HEK293T (cell line): ENCODE measurements at places on chromosomes 5 and 9.

GRCh38 chr5:151019331-151019730, 1.1 kb upstream of the GPX3 start:
- no peak for DNase-seq

- DNase-seq, result no peak
These were observed 5.4 kb upstream of the FOXB2 start for GRCh38 chr9:77013932-77014596.

GRCh38 chr9:74358959-74359358, 138.2 kb upstream of the RORB start:
- DNase-seq, result no peak

GRCh38 chr5:170342153-170342725, 44.7 kb upstream of the LCP2 start:
- no peak for DNase-seq

GRCh38 chr5:55533521-55534435, 986 bp downstream of the PLPP1 start:
- peak; percentile 57 for DNase-seq

DNA sequence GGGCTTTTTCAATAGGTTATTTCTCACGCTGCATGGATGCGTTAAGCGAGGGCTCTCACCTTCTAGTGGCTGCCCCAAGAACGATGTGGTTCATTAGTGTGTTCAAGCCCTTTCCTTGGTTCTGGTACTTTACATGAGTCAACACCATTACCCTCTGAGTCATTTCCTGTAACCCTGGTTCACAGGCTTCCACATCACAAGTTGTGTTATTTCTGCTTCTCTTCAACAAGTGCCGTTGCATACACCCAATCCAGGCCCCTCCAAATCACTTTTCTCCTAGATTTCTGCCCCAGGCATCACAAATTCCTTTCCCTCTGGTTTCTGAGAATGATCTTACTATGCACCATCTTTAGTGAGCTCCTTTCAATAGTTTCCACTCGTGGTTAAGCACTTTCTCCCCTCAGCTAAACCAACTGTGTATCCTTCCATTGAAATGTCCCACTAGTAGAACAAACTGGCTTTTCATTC, 69.5 kb upstream of the RAD23B start:
- DNase-seq, result no peak

GRCh38 chr5:111116550-111116949, 24.4 kb downstream of the WDR36 start:
- no peak for DNase-seq

DNA sequence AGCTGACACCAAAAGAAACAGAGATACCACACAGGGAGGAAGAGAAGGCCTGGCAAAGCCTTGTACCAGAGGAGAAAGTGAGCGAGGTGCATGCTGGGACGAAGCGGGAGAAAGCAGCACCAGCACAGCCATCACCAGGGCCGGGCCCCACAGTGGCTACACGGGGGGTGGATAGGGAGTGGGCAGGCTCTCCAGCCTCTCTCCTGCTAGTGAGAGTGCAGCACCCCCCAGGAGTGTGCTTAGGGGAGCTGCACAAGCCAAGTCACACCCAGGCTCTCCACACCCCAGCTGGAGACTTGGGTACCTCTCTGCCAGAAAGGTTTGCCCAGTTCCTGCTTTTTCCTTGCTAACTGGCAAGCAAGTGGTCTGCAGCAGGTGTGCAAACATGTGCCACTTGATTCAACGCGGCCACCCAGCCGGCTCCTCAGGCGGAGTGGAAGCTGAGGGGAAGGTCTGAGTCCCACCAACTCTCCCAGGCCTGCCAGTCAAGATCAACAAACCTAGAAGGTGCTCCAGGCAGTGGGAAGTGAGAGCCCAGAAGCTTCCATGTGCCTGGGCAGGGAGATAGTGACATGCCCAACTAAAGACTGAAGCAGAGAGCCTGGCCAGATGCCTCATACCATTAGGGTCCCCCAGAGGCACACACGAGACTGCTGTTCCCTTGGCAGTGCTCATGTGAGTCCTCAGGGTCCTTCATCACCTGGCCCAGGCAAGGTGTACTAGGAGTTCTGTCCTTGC, 39.9 kb downstream of the BICD2 start:
- no peak for DNase-seq

DNA sequence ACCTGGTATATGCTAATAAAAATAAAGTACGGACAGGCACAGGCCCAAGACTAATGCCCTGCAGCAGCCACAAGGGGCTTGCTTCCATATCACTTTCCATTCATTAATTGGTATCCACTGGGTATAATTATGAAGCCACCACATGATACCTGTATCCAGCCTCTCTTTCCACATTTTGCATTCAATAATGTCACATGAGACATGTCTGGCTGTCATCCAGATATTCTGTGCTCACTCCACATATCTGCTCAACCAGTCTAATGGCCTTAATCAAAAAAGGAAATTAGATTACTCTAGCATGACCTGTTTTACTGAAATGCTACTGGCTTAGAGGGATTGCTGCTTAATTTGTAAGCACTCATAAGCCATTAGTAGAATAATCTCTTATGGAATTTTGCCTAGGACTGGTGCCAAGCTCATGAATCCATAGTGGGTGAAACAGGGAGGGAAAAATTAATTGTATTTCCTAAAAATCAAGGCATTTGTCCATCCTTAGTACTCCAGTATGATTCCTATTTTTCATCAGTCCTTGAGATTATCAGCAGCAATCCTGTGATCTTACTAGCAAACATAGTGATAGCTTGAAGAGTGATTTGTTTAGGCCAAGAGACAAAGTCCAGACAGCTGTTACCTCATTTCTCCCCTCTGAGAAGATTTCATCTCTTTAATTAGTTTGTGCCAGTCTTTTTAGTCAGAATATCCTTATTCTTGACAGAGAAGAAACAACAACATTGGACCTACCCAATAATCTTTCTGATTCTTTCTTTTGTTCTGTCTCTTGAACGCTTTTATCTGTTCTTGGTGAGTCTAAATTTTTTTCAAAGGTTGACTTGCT, 119.2 kb upstream of the ABCA1 start:
- no peak for DNase-seq

DNA sequence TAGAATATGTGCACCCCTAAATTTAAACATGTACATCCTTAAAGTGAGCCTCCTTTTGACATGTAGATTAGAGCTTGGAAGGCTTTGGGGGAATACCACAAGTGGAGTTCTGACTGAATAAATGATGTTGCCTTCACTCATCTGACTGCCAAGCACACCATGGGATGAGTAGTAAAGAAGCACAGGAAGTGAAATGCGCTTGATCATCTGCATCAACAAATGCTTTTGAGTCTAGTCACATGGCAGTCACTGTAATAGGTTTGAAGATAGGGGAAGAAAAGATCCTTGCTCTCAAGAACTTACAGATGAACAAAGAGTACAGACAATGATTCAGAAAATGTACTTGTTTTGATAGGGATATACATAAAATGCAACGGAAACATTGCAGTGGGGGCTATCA, 62.0 kb upstream of the STARD4 start:
- no peak for DNase-seq

- no peak for DNase-seq
These were observed 37.1 kb upstream of the NR3C1 start for GRCh38 chr5:143440448-143441115.

GRCh38 chr5:927172-928015, 34.7 kb downstream of the TRIP13 start:
- DNase-seq, result no peak

GRCh38 chr9:115035841-115036612, 81.9 kb downstream of the TNC start:
- no peak for DNase-seq

GRCh38 chr9:138048184-138048583, 170.6 kb downstream of the CACNA1B start:
- DNase-seq, result no peak

- no peak for DNase-seq
These were observed 180.1 kb upstream of the ELL2 start for GRCh38 chr5:96141749-96142148.

- no peak for DNase-seq
These were observed 65.2 kb upstream of the DEPDC1B start for GRCh38 chr5:60765019-60765709.

DNA sequence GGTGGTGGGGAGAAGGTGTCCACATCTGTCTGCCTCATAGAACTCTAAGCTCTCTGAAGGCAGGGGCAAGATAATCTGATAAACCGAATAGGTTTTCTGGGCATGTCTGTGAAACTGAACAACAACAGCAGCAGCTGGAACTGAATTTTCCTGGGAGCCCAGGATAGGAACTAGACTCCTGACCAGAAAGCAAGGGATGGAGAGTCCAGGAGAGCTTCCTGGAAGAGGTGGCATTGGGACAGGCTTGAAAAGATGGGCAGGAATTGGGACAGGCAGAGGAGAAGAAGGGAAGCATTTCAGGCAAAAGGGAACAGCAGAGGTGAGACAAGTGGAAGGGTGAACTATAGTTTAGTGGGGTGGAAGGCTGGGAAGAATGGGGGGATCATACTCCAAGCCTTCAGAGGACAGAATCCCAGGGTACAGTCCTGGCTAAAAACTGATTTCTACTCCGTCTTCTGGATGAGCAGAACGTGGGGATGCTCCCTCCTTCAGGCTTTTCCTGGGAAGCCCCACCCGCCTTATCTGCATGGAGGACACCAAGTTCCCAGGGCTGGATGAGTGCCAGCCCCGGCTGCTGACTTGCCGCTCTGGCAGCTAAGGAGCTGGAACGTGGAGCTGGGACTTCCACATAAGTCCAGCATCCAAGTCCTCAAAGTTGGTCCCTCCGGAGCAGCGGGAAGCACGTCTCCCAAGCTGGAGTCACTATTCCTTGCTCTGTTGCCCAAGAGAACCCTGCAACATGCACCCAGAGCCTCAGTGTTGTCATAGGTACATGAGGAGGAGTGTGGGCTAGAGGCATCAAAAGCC, 13.9 kb upstream of the KIF12 start:
- no peak for DNase-seq

DNA sequence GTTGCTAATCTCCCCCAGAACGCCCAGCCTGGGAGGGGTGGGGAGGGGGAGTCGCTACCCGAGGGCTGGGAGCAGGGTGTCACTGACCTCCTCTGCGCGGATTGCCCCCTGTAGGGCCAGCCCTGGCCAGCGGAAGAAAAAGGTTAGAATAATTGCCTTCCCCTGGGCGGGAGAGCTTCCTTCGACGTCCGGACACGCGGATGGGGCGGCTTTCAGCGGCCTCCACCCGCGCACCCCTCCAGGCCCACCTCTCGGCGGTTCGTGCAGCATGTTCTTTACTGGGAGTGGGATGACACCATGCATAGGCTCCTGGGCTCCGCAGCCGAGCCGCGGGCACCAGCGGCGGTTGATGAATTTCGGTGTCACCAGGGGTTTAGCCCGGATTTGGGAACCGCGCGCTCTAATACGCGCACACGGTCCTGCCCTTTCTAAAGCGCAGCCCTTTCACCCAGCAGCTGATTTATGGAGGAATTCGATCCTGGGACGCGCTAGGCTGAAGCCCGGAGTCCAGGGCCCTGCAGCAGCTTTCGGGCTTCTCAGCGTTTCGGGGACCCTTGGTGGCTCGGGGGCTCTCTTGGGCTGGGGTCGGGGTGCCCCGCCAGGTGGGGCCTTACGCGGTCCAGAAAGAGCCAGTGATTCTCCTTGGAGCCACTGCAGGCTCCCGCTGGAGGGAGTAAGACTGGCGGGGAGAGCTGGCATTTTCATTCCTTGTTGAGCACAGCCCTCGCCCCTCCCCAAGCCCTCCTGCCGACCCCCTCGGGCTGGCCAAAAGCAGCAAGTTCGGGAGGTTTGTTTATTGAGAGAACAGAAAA, 10.1 kb downstream of the LMX1B start:
- no peak for DNase-seq

- DNase-seq, result no peak
These were observed 100.4 kb upstream of the SAP30L start for GRCh38 chr5:154345255-154345952.

DNA sequence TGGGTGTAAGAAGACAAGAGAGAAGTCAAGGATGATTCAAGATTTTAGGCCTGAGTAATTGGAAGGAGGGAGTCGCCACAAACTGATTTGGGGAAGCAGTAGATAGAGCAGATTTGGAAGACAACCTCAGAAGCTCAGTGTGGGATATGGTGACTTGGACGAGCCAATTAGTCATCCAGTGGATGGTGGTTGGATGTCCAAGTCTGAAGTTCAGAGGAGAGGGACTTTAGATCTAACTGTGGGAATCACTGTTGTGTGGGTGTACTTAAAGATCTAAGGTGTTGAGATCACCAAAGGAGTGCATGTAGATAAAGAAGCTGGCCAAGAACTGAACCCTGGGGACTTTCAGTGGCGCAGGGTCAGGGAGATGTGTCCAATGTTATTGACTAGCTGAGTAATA, 2.2 kb downstream of the IDNK start:
- DNase-seq, result no peak
